ENCODE measurements at places on chromosomes 11 and 22.

GRCh38 chr11:12050470-12051286 is 42.3 kb upstream of the DKK3 start:
- no peak for DNase-seq

- DNase-seq: no peak
These were observed 42.9 kb downstream of the PARVB start for GRCh38 chr22:44067033-44067432.

DNA sequence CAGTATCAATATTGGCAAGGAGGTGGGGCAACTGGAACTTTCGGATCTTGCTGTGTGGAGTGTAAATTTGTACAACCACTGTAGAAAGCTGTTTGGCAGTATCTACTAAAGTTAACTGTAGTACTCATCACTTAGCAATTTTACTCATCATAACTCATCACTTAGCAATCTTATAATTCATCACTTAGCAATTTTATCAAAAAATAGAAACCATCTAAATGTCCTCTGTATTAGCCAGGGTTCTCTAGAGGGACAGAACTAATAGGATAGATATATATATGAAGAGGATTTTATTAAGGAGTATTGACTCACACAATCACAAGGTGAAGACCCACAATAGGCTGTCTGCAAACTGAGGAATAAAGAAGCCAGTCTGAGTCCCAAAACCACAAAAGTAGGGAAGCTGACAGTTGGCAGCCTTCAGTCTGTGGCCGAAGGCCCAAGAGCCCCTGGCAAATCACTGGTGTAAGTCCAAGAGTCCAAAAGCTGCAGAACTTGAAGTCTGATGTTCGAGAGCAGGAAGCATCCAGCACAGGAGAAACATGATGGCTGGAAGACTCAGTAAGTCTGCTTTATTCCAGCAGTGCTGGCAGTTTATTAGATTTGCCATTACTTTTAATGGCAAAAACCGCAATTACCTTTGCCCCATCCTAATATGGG is 92.9 kb upstream of the USP47 start:
- DNase-seq: no peak

DNA sequence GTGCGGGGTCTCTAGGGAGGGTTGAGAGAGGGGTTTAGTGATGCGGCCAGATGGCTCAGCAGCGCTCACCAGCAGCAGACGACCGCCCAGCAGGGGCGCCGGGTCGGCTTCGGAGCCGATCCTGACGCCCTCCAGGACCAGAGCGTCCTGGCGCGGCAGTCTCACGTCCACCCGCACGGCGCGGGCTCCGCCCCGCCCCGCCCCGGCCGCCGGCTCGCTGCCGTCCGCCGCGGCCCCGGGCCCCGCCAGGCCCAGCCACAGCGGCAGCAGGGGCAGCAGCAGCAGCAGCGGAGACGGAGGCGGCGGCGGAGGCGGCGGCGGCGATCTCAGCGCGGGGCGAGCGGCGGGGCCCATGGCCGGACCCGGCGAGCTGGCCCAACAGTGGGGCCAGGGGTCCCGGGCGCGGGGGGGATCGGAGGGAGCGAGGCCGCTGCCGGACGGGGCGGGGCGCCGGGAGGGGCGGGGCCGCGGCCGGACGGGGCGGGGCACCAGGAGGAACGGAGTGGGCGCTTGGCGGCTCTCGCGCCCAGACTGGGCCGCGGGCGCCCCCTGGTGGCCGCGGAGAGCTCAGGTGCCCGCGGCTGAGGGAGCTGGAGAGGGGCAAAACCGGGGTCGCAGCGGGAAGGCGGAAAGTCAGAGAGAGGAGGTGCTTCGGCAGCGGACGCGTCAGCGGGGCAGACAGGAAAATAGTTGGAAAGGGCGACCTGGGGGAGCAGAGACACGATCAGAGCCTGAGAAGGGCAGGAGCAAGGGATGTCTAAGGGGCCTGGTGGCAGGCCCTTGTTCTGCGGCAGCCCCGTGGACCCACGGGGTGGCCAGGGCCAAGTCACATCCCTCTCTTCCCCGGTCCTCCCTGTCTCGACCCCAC is at the start of gene RNF215:
RNF215 (minus strand) TSS at position 452 of the 868 bp plus-strand sequence; CDS start at position 354, 98 bp downstream.
- DNase-seq: peak; percentile 81

GRCh38 chr22:19772673-19773469 is 12.3 kb downstream of the TBX1 start:
- no peak for DNase-seq

GRCh38 chr11:68120273-68121066 is 718 bp downstream of the CHKA start:
- peak; percentile 35 for DNase-seq

Data from activated naive CD4-positive, alpha-beta T cell treated with Interleukin-2 at 50 U/mL for 16 hours (primary cell).